ENCODE measurements at places on chromosomes 1 and 21.

DNA sequence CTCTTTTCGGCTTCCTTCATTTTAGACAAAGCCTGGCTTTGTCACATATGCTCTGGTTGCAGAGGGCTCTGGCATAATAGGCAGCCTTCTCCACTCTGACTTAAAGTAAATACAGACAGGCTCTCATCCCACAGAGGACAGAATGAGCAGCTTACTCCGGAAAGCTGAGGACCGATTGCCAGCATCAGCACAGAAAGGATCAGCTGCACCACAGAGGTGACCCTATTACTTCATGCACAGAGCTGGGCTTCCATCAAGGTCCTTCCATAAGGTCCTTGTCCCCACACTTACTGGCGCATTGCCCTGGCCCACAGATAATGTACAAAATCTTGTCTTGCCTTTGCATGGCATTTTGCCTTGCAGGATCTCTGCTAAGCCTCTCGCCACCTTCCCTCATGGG lies 67.6 kb downstream of the SEC16B start:
- no peak for DNase-seq

DNA sequence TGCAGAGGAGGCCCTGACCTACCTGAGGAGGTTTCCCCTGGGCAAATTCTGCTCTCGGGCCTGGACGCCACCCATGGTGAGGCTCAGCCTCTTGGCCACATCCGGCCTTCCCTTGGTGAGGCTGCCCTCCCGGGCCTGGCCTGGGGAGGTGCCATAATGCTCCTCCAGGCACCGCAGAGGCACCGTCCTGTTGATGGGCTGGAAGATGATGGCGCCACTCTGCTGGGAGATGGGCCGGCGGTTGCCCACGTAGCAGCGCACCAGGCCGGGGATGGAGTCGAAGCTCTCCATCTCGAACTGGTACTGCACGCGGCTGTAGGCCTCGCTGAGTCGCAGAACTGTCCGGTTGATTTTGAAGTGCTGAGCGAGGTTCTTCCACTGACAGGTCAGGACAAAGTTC lies 92.7 kb downstream of the BCAR3 start:
- no peak for DNase-seq

DNA sequence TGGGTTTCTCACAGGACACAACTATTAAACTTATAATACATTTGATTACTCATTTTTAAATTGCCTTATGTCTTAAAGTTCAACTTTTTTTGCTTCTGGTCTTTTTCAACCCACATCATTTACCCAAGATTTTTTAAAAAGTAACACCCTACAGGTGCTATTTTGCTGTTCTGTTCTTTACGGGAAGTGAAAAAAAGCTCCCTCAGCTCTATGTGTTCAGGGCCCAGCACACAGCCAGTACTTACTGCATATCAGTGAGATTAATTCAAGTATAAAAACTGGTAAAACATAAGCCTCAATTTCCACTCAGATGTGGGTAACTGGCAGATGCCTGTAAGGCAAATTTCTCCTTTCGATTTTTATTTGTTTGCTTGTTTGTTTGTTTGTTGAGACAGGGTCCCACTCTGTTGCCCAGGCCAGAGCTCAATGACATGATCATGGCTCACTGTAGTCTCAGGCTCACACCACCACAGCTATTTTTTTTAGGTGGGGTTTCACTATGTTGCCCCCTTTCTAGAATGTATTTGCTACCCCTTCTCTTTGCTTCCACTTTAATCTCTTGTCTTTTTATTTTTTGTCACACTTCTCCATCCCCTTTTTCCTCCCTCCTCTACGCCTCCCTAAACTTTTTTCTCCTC lies 20.3 kb downstream of the RNASEL start:
- DNase-seq: no peak

DNA sequence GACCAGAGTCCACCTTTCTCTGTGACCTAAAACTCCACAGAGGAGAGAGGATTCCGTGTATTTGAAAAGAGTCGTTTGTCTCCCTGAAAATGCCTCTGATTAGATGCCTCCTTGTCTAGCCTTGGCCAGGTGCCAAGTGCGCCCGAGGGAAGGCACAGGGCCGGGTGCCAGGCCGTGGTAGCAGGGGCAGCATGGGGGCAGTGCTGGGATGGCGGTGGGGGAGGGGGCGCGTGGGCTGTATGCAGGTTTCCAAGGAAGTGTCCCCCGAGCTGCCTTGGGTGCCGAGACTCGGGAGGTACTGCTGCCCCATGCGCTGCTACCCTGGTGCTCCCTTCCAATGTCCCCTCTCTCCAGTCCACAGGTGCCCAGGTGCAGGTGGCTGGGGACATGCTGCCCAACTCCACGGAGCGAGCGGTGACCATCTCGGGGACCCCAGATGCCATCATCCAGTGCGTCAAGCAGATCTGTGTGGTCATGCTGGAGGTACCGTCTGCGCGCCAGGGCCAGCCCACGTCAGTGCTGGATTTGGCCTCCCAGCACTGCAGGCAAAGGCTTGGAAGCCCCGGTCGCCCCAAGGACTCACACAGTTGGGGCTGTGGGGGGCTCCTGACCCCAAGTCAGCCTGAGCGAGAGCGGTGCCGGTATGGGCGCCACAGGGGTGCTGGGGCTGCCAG lies 70.9 kb upstream of the COL6A1 start:
- DNase-seq: no peak

DNA sequence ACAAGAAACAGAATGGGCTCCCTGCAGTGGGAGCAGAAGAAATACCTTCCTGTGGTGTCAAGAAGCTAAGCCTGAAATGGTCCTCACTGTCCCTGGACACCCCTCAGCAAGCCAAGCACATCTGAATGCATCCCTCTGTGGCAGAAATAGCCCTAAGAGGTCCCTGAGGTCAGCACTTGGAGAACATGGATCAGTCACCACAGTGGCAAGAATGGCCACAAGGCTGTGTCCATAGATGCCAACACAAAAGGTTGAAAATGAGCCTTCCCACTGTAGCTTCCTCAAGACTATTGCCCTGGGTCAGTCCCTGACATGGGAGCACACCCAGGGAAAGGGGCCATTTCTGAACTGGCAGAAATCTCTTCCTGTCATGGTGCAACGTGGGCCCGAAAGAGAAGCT lies 27.7 kb downstream of the PSMG1 start:
- DNase-seq: no peak

GRCh38 chr1:245997471-245998258 lies 509.4 kb downstream of the SMYD3 start:
- DNase-seq: no peak

GRCh38 chr21:14762734-14763694 lies 216.9 kb upstream of the SAMSN1 start:
- DNase-seq: no peak

GRCh38 chr1:77888781-77889642 lies 588 bp downstream of the NEXN start:
- no peak for DNase-seq
